Activated naive CD8-positive, alpha-beta T cell treated with anti-CD3 and anti-CD28 coated beads for 36 hours (primary cell): ENCODE measurements at places on chromosomes 12 and 14. TPM values are rescaled to one million over a fixed set of nuclear protein-coding genes. Genes with fewer than 3 reads are reported as not detected.
A peak's percentile ranks its signal among the peaks of the same experiment; 100 is the strongest.

DNA sequence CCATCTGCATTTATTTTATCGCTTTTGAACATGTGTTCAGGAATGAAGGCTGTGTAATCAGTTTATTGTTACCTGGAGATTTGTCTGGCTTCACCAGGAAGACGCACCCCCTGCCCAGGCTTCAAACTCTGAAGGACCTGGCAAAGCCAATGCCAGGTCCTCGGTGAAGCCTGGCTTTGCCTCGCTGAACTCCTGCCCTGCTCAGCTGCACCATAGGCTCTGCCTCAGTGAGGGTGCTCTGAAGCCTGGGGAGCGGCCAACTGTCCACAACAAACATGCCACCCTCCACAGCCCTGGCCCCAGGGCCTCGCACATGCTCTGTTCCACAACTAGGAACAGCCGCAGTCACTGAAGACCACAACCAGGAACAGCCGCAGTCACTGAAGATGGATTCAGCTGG is 66.9 kb downstream of the NTF3 start:
- no peaks in the 10 kb centered on the region for H3K36me3 ChIP-seq
- H3K4me3 ChIP-seq = no peak overlapping the region
- DNase-seq = no peak
- H3K27ac ChIP-seq = no peak overlapping the region
- H3K27me3 ChIP-seq = no peaks in the 10 kb centered on the region

DNA sequence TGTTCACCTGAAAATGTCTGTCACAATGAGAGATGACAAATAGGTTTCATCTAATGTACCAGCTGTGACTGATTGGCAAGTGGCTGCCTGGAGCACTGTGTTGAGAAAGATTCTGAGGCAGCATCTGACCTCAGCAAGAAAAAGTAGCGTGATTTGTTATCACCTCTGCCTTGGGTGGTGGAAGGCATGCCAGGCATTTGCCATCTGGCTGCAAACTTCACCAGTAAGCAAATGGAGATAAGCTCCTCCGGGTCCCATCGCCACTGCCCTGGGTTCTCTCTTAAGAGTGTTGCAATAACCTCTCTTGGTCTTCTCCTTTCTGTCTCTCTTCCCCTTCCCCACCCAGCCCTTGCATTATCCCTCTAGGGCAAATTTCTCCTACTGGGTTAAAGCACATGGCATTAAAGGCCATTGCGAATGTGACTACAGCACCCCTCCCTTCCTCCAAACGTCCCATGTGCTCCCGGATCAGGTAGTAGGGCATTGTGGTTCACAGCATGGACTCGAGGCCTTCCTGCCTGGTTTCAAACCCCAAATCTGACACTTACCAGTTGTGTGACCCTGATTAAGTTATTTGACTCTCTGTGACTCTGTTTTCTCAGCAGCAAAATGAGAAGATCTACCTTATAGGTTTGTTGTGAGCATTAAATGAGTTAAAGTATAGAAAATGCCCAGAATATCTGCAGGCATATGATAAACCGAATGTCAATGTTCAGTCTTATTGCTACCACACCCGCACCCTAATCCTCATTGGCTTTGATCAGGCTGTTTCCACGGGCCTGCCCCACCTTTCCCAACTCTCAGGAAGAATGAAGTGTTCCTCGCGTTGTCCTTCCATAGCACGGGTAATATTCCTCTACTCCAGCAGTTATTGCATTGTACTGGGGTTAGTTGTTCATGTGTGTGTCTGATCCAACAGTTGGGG is 8.2 kb upstream of the LGALS3 start:
- H3K4me3 ChIP-seq = no peak overlapping the region
- H3K36me3 ChIP-seq = no peaks in the 10 kb centered on the region
- peaks cover 7% of the 10 kb centered on the region for H3K4me1 ChIP-seq
- no peaks in the 10 kb centered on the region for H3K27me3 ChIP-seq
- no peak for DNase-seq

GRCh38 chr12:1277905-1278304 is 286.9 kb downstream of the ERC1 start:
- H3K27me3 ChIP-seq = no peaks in the 10 kb centered on the region
- no peak overlapping the region for H3K27ac ChIP-seq
- no peak overlapping the region for H3K4me3 ChIP-seq

DNA sequence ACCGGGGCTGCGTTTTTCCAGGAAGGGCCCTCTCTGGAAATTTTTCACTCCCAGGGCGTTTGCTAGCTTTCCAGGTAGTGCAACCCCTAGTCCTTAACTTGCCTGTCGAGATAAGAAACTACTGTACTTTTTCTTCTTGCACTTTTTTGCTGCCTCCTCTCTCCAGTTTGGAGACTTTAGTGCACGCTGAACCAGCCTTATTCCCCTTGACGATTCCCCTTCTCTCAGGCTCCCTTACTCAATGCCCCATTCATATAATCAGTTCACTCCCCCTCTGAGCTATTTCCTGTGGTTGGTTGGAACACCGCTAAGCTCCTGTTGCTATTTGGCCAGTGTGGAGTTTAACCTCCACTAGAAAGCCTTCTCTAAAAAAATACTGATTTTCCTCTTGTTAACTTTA is 682 bp downstream of the CREBL2 start:
- peaks cover 14% of the 10 kb centered on the region for H3K36me3 ChIP-seq
- H3K27me3 ChIP-seq = no peaks in the 10 kb centered on the region
- H3K27ac ChIP-seq = peak overlapping the region; percentile 98
- no peak for DNase-seq
- H3K4me3 ChIP-seq = peak overlapping the region; percentile 81

- no peak for DNase-seq
- no peak overlapping the region for H3K27ac ChIP-seq
- H3K4me3 ChIP-seq = no peak overlapping the region
Measured at GRCh38 chr12:70826156-70826555, 94.4 kb downstream of the PTPRR start.

GRCh38 chr12:126944684-126945083 is 1322.3 kb upstream of the TMEM132C start:
- H3K27ac ChIP-seq = no peak overlapping the region
- H3K36me3 ChIP-seq = no peaks in the 10 kb centered on the region
- DNase-seq = no peak
- H3K4me1 ChIP-seq = no peaks in the 10 kb centered on the region
- peaks cover 3% of the 10 kb centered on the region for H3K27me3 ChIP-seq

- no peaks in the 10 kb centered on the region for H3K27me3 ChIP-seq
- peak overlapping the region; percentile 25 for H3K27ac ChIP-seq
- H3K36me3 ChIP-seq = peaks cover 20% of the 10 kb centered on the region
- peaks cover 32% of the 10 kb centered on the region for H3K4me1 ChIP-seq
- no peak for DNase-seq
Measured at GRCh38 chr12:11703378-11703777, 53.9 kb downstream of the ETV6 start.

DNA sequence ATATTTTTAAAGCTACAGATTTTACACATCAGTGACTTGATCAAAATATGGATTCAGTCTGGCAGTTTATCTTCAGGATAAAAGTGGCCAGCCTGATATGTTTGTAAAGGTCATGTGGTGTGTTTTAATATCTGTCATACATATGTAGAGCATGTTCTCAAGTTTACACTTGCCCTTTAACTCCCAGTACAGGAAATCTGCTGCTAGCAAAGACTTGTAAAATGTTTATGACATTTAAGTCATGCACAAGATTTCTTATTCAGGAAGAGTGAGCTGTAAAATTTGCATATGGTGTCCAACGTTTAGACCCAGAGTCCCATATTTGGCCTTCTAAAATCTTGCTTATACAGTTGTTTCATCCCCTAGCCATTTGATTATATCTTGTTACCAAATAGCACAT is 197.5 kb upstream of the FLRT2 start:
- no peak overlapping the region for H3K27ac ChIP-seq
- H3K27me3 ChIP-seq = no peaks in the 10 kb centered on the region
- no peaks in the 10 kb centered on the region for H3K36me3 ChIP-seq
- DNase-seq = no peak
- no peaks in the 10 kb centered on the region for H3K4me1 ChIP-seq

SLC25A21 gene
- total RNA-seq = not detected

RTL1 gene
- total RNA-seq = not detected

AMN gene
- total RNA-seq = 0.72 TPM

PLEK2 gene
- 4.2 TPM for total RNA-seq

TMED8 gene
- 25.0 TPM for total RNA-seq

MORN3 gene
- total RNA-seq = 1.8 TPM

KRT85 gene
- total RNA-seq = not detected

KCNA1 gene
- 0.04 TPM for total RNA-seq
